Suprapubic skin (tissue), 4 donors: ENCODE measurements at places on chromosomes 6 and 20.

DNA sequence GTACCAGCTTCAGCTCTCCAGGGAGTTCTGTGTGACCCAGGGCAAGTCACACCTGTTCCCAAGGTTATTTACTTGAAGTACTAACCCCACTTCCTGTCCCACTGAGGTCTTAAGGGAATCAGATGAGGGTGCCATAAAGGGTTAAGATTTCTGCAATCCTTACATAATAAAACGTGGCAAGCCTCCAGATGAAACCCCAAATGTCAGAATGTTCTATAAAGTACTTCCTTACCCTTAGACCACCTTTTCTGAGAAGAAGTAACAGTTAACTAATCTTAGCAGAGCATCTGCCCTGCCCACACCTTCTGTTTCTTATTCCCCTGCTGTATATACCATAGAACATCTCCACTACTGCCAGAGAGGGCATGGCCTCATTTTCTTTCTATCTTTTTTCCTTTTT lies 6.0 kb upstream of the AVP start:
- no peak for DNase-seq

GRCh38 chr20:59586613-59587012 lies 17.7 kb upstream of the PHACTR3 start:
- no peak for DNase-seq

DNA sequence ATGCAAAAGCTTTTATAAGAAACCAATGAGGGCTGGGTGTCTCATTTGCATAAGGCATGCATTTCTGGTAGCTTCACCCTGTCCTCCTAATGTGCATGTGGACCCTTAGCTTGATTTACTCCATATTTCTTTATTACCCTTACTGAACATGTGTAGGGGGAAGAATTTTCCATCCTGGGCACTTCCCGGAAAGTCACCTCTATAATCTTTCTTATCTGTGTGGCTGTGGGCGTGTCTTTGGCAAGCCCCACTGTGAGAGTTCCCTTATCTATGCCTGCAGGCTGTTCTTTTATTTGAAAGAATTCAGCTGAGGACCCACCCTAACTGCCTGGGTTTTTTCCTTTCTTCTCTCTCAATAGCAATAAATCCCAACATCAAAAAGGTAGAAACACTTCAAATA lies 627.8 kb downstream of the DOK5 start:
- no peak for DNase-seq

DNA sequence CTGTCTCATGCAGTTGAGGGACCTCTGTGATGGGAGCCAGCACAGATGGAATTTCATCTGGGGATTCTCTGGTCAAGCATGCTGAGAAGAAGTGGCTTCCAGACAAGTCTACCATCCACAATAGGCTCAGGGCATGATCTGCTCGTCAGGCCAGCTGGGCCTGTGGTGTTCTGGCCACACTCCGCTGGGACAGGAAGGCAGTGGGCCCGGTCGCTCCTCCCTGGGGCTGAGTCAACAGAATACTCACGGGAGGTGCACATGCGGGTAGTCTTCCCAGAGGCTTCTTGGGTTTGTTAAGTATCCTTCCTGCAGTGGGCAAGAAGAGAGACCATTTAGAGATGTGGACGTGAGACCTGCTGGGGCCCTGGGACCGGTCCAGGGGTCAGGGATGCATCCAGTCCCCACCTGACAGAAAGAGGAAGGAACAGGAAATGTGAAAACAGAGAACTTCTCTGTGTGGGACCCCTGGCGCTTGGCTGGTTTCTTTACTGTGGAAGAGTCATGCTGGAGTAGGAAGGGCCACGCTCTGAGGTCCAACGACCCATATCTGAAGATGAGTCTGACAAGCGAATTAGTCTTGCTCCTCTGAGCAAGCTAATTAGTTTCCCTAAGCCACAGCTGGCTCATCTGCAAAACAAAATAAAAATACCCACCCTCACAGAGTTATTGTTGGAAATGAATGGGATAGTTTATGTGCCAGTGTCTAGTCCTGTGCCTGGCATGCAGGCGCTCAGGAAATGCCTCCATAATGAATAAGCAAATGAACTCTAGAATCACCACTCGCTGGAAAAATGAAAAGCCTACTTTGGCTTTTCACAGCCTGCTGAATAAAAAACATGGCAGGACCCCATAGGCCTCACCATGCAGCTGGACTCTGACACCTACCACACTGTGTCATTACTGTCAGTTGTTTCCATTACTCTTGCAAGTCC lies 67.3 kb downstream of the TRAM2 start:
- DNase-seq: no peak

- DNase-seq: no peak
These were observed 69.1 kb downstream of the DST start for GRCh38 chr6:56573624-56574023.

GRCh38 chr6:159125951-159126352 lies 43.2 kb upstream of the FNDC1 start:
- DNase-seq: no peak

- DNase-seq: no peak
These were observed 1278.8 kb upstream of the EYS start for GRCh38 chr6:66985816-66986215.

DNA sequence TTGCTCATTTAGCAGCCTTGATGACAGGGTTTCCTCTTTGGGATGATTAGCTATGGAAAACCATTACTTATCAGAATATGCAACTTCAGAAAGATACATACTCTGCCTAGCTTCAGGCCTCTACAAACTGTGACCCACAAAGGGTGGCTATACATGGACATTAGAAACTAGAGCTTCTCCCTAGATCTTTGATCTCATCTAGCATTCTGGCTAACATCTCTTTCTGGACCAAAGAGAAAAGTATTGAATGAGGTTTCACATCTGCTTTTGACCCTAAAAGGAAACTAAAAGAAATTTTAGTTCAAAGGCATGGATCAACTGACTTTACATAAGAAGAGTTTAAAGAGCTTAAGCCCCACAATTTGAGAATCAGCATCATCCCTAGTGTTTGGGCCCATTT lies 12.4 kb upstream of the HMGN3 start:
- DNase-seq: no peak

GRCh38 chr6:138531387-138531786 lies 32.1 kb upstream of the NHSL1 start:
- no peak for DNase-seq

- DNase-seq: no peak
These were observed 5.7 kb upstream of the RAB5IF start for GRCh38 chr20:36599912-36600345.

- DNase-seq: no peak
These were observed 32.7 kb downstream of the COL20A1 start for GRCh38 chr20:63325554-63326313.

GRCh38 chr6:18904681-18905080 lies 517.5 kb downstream of the RNF144B start:
- no peak for DNase-seq

DNA sequence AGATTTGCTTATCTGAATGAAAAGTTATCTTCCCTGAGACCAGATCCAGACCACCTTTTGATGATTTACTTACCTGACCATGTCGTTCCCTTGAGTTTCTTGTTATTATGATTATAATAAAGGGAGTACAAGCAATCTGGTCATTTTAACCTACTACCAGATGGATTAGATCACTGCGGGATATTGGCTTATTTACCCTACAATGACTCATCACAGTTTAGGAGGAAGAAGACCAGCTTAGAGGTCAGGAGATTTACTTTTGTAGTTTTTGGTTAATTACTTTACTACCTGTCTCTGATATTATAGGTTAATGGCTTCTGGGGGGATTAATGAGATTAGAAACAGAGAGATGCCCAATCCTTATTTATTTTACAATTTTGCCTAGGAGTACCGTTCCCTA lies 10.7 kb downstream of the PKIB start:
- DNase-seq: no peak

- no peak for DNase-seq
These were observed 413.5 kb downstream of the SYNE1 start for GRCh38 chr6:152223636-152224035.

DNA sequence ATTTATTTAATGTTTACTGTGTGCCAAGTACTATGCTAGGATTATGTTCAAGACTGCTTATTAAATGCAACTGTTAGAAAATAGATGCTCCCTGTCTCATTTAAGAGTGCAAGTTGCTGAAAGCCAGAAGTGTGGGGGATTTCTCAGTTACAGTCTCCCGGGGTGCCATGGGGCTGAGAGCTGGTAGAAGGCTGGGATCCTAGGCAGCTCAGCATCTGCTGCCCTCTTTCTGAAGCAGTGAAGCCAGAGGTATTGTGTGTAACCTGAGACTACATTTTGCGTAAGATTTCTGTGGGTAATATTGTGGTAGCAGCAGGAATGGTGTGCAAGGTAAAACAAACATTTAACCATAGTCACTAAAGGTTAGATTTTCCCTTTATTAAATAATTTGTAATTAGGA lies 120.6 kb downstream of the AKAP7 start:
- DNase-seq: no peak

- no peak for DNase-seq
These were observed 42.9 kb downstream of the MOCS1 start for GRCh38 chr6:39891353-39891752.

DNA sequence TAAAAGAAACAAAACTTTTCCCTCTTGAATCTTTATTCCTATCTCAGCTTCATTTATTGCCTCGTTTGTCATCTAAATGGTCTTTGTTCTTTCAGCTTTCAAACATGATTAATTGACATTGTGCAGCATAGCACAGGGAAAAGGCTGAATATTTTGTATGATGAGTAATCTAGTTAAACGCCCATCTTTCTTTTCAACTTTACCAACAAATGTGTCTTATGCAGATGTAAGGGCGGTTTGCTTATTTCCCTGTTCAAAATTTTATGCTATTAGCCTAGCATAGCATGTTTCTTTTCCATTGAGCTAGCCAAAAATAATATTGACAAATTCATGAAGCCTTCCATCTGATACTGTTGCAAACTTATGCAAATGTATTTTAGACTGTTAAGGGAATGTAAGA lies 176.4 kb upstream of the AKAP12 start:
- DNase-seq: no peak

DNA sequence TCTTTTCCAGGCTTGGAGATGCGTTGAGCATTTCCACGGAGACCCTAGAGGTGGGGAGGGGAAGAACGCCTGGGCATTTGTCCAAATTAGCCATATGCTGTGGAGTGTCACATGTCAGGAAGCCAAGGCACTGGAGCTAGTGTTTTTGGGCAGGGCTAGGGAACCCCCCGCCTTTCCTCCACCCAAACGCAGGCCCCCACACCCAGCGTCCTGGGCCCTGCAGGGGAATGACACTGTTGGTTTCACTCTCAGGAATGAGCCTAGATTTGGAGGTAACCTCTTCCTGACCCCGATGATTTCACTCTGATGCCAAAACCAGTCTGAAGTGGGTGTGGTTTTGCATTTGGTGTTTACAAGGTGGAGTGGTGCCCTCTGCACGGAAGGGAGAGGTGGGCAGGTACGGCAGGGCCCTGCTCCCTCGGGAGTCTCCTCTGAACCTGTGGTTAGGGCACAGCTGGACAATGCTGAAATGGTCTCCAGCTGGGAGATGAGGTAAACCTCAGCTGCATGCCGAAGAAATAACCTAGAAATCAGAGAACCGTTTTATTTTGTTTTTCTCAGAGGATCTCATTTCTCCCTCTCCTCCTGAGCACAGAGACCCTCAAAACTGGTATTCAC lies 29.5 kb downstream of the MTHFD1L start:
- DNase-seq: peak; percentile 37

GRCh38 chr20:1935696-1936366 lies 40.6 kb downstream of the SIRPA start:
- DNase-seq: no peak

- no peak for DNase-seq
These were observed 38.9 kb upstream of the TMEM14A start for GRCh38 chr6:52632011-52632410.

DNA sequence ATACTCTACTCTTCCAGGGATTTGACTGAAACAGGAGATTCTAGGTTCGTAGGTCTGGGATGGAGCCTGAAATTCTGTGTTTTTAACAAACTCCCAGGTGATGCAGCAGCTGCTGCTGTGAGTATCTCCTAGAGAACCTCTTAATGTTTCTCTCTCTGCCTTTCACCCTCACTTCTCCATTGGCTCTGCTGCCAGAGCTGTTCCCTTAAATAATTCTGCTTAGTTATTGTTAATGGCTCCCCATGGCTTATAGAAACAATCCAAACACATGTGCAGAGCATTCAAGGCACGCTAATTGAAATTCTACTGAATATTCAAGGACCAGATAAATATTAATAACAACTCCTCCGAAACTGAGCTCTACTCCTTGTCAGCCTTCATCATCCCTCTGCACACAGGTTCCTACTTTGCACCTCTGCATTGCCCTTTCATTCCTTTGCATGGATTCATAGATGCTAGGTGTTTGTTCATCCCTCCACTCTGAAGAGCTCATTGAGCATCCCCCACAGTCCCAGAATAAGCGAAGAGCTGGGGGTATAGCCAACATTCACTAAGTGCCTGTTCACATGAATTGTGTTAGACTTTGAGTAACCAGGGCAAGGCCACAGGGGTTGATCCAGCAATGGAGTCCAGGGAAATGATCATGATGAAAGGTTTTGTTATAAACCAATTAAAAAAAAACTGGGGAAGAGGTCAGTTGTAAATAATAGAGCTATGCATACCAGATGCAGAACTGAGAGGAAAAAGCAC lies 488.4 kb upstream of the JAG1 start:
- DNase-seq: no peak

DNA sequence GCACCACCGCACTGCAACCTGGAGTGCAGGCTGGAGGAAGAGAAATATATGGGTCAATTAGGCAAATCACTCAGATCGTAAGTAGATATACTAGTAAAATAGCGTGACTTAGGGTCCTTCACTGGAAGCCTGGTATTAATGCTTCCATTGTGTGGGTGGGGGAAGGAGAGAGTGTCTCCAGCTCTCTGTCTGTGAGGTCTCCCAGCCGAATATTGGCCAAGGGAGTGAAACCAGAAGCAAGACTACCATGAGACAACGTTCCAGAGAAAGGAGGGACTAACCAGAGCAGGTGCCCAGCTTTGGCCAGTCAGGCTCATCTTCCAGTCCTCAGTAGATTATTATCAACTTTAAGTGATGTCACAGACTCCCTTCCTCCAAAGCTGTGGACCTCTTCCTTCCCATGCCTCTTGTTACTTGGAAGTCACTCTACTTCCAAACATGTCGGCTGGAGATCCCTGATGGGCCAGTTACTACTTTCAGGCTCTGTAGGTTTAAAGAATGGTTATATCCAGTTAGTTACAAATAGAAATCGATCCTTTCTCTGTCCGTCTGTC lies 28.8 kb downstream of the MTHFD1L start:
- DNase-seq: peak; percentile 23

- no peak for DNase-seq
These were observed 109.2 kb upstream of the PTPN1 start for GRCh38 chr20:50400705-50401586.

- DNase-seq: no peak
These were observed 5.4 kb upstream of the VSX1 start for GRCh38 chr20:25087186-25087929.

GRCh38 chr6:14619419-14619781 lies 501.8 kb downstream of the CD83 start:
- DNase-seq: no peak

GRCh38 chr20:49276961-49277785 lies 684 bp downstream of the ZNFX1 start:
- DNase-seq: peak; percentile 80

DNA sequence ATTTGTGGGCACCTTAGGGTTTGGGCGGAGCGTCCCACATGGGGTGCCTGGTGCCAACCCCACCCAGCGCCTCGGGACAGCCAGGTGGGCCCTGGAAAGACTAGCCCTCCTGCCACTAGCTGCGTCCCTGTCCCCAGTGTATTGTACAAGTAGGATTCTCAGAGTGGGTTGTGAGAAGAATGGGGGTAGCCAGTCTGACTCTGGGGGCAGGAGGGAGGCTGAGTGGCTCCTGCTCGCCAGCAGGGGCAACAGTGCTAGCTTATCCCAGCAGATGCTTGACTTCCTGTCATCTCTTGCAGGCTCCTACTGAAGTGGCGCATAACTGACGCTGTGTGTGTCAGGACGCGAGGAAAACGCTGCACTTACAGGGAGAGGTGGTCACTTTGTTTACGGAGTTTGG lies 9.3 kb downstream of the PSMA7 start:
- DNase-seq: no peak

GRCh38 chr20:31723069-31723318 lies 326 bp upstream of the BCL2L1 start:
- DNase-seq: no peak
